ENCODE measurements at places on chromosomes 1 and 21. TPM values are rescaled to one million over a fixed set of nuclear protein-coding genes. Genes with fewer than 3 reads are reported as not detected.

DNA sequence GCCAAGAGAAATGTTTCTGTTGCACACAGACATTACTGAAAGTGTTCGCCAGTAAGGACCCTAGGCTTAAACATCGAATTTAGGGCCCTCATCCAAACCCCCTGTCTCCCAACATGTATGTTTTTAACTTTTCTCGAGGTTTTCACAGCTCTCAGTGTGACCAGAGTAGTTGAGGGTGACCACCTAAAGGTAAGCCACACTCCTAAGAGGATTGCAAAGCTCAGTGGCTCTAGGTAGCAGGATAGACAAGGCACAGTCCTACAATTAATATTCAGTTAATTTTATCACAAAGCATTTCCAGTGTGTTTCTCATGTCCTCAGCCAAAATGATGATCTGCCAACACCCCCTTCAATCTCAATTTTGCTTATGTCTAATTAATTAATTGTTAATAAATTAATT is 695 bp upstream of the ALG14 start:
- H3K4me1 ChIP-seq = peaks cover 12% of the 10 kb centered on the region
- peak overlapping the region; percentile 98 for H3K4me3 ChIP-seq

DNA sequence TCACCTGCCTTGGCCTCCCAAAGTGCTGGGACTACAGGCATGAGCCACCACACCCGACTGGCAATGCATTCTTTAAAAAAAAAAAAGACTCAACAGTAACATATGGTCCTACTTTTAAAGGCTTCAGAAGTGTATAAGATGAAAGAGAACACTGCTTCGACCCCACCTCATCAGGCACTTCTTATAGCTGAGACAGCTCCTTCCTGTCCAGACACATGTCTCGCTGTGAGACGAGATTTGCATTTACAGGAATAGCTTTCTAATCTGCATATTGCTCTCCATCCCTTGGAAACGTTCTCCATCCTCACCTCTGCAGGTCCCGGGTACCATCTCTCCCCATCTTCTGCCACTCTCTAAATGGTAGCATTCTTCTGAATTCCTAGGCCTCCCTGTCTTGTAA is 6.7 kb downstream of the AZIN2 start:
- no peaks in the 10 kb centered on the region for H3K4me1 ChIP-seq
- DNase-seq = no peak
- no peak overlapping the region for H3K4me3 ChIP-seq

DNA sequence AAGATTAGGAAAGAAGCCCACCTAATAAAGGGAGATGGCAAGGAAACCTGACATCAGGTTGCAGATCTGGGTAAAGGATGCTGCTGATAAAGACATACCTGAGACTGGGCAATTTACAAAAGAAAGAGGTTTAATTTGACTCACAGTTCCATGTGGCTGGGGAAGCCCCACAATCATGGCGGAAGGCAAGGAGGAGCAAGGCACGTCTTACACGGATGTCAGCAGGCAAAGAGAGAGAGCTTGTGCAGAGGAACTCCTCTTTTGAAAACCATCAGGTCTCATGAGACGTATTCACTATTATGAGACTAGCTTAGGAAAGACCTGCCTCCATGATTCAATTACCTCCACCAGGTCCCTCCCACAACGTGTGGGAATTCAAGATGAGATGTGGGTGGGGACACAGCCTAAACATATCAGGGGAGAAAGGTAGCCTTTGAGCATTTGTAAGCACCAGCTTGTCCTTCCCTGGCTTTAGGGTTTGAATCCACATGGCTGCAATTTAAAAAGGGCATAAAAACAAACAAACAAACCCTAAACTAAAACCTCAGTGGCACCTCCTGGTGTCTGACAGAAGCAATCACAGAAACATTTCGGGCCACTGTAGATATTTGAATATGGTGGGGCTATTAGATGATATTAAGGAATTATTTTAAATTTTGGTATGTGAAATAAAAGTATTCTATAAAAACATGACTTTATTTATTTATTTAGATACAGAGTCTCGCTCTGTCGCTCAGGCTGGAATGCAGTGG is 33.1 kb downstream of the SLC2A7 start:
- no peak for DNase-seq
- H3K27me3 ChIP-seq = no peaks in the 10 kb centered on the region
- H3K36me3 ChIP-seq = no peaks in the 10 kb centered on the region
- H3K27ac ChIP-seq = no peak overlapping the region
- H3K4me3 ChIP-seq = no peak overlapping the region

Gene SLC35A3
- total RNA-seq = 25.1 TPM

DNA sequence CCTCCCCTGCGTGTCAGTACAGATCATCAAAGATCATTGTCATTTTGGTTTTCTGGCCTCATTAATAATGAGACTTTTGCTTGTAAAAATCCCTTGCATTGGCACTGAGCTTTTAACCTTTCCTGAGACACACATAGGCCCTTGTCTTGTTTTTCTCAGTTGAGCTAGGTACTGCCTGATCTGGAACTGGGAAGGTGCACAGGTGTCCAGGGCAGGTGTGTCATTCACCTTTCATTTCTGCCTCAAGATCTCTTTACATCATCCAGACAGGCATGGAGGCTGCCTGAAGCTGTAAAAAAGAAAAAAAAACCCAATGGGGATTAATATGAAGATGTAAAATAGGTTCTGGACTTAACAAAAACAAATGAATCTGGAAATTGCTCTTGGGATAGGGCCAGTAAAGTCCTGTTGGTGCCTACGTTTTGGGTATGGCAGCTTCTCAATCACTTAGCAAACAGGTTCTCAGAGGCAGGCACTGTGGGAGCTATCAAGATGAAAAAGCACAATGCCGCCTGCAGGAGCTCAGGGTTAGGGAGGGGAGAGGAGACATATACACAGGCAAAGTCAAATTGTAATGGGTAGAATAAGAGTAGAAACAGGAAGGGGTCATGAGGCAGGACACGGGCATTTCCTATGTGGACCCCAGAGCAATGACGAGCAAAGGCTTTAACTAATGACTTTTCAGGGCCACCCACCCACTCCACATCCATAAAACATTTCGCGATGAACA is 1.0 kb upstream of the KCNC4 start:
- peak overlapping the region; percentile 85 for H3K27ac ChIP-seq
- DNase-seq = no peak
- H3K36me3 ChIP-seq = no peaks in the 10 kb centered on the region
- H3K4me1 ChIP-seq = peaks cover 37% of the 10 kb centered on the region

- no peak overlapping the region for H3K4me3 ChIP-seq
- H3K27ac ChIP-seq = no peak overlapping the region
- no peaks in the 10 kb centered on the region for H3K27me3 ChIP-seq
- H3K36me3 ChIP-seq = no peaks in the 10 kb centered on the region
Observed at GRCh38 chr1:221268295-221268694, 389.1 kb downstream of the HLX start.

DNA sequence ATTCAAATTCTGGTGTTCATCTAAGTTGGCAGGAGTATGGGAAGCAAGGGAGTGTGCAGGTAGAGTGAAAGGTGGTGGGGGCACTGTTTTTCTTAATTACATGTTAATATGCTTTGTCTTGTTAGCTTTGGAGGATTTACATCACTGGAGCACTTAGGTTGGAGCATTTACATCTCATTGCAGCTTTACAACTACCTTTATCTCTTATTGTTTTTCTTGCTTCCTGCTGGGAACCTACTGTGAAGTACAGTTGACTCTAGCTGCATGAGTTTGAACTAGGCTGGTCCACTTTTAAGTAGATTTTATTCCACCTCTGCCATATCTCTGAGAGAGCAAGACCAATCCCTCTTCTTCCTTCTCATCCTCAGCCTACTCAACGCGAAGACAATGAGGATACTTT is 554.8 kb upstream of the B3GALT2 start:
- no peaks in the 10 kb centered on the region for H3K4me1 ChIP-seq
- no peak for DNase-seq

DNA sequence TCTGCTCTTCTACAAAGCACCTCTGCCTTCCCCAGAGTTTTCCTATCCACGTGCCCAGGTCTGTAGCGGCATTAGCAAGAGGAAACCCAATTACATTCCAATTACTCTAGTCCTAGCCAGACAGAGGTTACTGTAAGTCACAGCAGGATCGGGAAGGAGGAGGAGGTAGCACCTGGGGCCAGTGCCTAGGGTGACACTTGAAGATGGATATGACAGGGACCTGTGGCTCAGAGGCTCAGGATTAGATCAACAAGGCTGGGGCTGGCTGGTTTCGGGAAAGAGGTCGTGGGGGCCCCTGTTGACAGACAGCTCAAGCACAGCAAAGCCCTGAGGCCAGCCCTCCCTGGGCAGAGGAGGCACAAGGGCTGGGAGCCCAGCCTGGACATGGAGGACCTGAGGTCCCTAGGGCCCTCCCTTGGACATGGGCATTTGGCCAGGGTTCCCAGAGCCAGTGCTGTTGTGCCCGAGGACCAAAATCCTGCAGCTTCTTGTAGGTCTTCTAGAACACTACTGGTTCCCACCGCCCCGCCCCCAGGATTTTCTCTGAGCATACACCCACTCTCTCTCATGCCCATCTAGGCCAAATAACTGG is 3.0 kb upstream of the HCRTR1 start:
- peaks cover 9% of the 10 kb centered on the region for H3K4me1 ChIP-seq
- no peak for DNase-seq
- peaks cover 11% of the 10 kb centered on the region for H3K27me3 ChIP-seq
- H3K36me3 ChIP-seq = no peaks in the 10 kb centered on the region
- no peak overlapping the region for H3K27ac ChIP-seq
- no peak overlapping the region for H3K4me3 ChIP-seq

Gene FCGR3B
- not detected for total RNA-seq

GRCh38 chr1:116804736-116805135 is 50.5 kb downstream of the CD2 start:
- H3K27ac ChIP-seq = peak overlapping the region; percentile 90
- DNase-seq = no peak
- no peaks in the 10 kb centered on the region for H3K36me3 ChIP-seq
- peak overlapping the region; percentile 71 for H3K4me3 ChIP-seq

Gene OR2L2
- total RNA-seq = 0.35 TPM

DNA sequence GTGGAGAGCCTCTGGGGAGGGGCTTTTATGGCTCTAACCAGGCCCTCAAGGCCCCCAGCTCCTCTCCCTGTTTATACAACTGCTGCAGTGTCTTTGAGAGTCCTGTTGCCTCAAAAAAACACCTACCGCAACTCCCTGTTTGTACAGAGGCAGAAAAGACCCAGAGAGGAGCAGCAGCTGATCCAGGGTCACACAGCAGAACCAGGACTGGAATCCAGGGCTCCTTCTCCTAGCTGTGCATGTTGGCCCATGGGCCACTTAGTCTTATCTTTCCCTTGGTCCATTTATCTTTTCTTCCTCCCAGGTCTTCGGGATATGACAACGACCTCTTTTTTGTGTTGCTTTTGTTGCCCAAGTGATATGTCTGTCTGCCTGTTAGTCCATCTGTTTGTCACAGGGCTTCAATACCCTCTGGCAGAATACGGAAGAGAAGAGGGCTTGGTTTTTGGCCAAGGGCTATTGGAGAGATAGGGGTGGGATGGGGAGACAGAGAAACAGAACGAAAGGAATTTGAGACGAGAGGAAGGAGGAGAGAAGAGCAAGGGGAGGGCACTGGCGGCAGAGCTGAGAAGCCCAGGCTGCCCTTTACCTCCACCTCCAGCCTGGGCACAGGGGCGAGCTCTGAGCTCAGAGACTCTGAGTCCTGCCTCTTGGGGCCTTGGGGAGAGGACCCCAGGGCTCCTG is 33.5 kb upstream of the WASF2 start:
- no peaks in the 10 kb centered on the region for H3K36me3 ChIP-seq
- peaks cover 80% of the 10 kb centered on the region for H3K4me1 ChIP-seq
- peak overlapping the region; percentile 84 for H3K27ac ChIP-seq

Gene PAPPA2
- 0.12 TPM for total RNA-seq

- no peaks in the 10 kb centered on the region for H3K36me3 ChIP-seq
- H3K27ac ChIP-seq = no peak overlapping the region
- DNase-seq = no peak
- H3K27me3 ChIP-seq = no peaks in the 10 kb centered on the region
- no peaks in the 10 kb centered on the region for H3K4me1 ChIP-seq
Observed at GRCh38 chr1:172286629-172287076, 133.8 kb upstream of the C1orf105 start.

Gene RASAL2
- total RNA-seq = not detected

GRCh38 chr1:70487459-70487815 is 76.4 kb downstream of the CTH start:
- no peaks in the 10 kb centered on the region for H3K4me1 ChIP-seq
- no peak overlapping the region for H3K27ac ChIP-seq
- DNase-seq = no peak
- no peaks in the 10 kb centered on the region for H3K27me3 ChIP-seq

Gene IL20
- total RNA-seq = not detected

DNA sequence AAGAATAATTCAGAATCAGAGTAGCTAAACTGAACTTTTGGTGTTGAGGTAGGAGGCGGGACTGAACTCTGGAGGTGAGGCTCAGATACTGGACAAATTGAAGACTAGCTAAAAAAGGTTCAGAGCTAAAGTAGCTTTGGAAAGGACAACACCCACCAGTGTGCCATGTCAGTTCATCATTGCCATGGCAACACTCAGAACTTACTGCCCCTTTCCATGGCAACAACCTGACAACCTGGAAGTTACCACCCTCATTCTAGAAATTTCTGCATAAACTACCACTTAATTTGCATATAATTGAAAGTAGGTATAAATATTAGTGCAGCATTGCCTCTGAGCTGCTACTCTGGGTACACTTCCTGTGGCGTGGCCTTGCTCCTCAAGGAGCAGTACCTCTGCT is 30.3 kb upstream of the POGK start:
- H3K4me1 ChIP-seq = no peaks in the 10 kb centered on the region
- H3K27ac ChIP-seq = no peak overlapping the region
- H3K27me3 ChIP-seq = peaks cover 3% of the 10 kb centered on the region
- no peak overlapping the region for H3K4me3 ChIP-seq
- DNase-seq = peak; percentile 15

DNA sequence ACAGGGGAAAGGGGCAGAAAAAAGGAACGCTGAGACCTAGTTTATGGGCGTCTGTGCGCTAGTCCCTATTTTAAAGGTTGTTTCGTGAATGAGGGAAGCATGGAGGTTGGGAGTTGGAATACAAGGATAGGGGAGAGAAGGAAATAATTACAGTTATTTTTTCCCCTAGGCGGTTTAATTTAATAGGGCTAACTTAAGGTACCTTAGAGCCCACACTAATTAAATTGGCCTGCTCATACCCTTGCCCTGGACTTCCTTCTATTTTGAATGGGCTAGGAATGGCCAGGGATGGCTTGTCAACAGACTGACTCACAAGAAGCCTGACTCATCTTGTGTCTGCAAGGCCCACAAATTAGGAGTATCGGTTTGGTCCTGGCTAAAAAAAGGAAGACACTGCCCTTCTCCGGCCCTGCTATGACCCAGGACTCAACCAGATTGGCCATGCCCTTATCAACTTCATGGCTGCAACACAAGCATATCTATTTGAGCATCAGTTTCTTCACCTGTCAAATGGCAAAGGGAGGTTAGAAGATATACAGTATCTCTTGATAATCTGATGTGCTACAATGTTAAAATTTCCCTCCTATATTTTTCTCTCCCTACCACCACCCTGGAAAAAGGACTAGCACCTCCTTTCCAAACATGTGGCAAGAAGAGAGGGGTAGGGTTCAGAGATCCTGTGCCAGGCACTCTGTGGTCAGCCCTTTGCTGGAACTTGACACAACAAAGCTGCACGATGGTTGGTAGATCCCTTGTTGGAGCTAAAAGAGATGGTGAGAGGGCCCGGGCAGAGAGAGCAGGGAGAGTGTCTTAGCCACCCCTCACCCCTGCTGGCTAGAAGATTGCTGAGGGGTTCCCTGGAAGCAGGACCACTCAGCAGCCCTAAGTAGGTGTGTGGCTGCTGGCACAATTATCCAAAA is 2.2 kb upstream of the SSBP3 start:
- H3K4me3 ChIP-seq = peak overlapping the region; percentile 86
- H3K4me1 ChIP-seq = peaks cover 52% of the 10 kb centered on the region
- H3K27ac ChIP-seq = no peak overlapping the region
- no peak for DNase-seq
- no peaks in the 10 kb centered on the region for H3K36me3 ChIP-seq

- no peak overlapping the region for H3K27ac ChIP-seq
- peaks cover 49% of the 10 kb centered on the region for H3K4me1 ChIP-seq
- no peak for DNase-seq
Observed at GRCh38 chr1:181101581-181102226, 13.2 kb downstream of the IER5 start.

Measured in CD4-positive, CD25-positive, alpha-beta regulatory T cell (primary cell).